Uterus (tissue), 4 donors: ENCODE measurements at places on chromosomes 1 and 21. TPM values are rescaled to one million over a fixed set of nuclear protein-coding genes. Genes with fewer than 3 reads are reported as not detected.

The ASCL5 gene
- not detected for total RNA-seq

- no peak for DNase-seq
Observed at GRCh38 chr21:34938089-34938764, 110.9 kb downstream of the RUNX1 start.

- DNase-seq: no peak
Observed at GRCh38 chr21:35438643-35439404, 389.7 kb upstream of the RUNX1 start.

DNA sequence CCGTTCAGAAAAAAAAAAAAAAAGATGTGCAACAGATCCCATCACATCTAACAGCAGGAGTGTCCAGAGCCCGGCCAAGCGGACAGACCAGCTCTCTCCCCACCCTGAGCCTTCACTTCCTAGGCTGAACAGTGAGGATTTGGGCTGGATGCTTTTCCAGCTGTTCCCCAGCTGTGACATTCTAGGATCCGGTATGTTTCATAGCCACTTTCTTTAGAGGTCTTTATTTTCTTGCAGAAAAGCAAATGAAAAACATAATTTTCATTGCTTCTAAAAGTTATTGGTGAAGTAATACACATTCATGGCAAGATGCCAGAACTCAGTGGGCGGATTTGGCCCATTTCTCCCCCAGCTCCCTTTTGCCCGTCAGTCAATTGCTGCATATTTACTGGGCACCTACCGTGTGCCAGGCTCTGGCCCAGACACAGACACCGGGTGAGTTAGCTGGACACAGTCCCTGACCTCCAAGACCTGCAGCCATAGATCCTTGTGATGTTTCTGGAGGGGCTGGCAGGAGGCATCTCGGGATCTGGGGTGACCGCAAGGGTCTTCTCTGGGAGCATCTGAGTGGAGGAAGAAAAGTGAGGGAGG is 213.7 kb upstream of the VAMP3 start:
- DNase-seq: no peak

DNA sequence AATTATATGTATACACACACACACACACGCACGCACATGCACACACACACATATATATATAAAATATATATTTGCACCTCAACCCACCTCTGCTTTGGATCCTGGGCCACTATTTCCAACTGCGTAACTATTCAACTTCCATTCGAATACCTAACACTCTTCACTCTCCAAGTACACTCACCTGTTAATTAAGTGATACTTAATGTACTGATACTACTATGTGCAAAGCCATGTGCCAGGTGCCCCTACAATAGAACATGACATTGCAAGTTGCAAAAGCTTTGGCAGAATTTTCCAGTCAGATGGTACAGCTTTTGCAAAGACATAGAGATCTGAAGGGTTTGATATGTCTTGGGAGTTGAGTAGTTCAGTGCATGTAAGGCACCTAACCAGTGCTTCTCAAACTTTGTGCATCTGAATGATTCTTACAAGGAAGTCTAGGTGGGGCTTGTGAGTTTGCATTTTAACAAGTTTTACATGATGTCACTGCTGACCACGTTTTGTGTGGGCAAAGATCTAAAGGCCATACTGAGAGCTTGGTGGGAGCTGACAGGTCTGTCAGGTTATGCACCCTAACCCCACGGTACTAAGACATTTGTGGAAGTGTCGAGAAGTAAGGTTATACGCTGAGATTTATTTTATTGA is 7.2 kb downstream of the CXADR start:
- no peak for DNase-seq

DNA sequence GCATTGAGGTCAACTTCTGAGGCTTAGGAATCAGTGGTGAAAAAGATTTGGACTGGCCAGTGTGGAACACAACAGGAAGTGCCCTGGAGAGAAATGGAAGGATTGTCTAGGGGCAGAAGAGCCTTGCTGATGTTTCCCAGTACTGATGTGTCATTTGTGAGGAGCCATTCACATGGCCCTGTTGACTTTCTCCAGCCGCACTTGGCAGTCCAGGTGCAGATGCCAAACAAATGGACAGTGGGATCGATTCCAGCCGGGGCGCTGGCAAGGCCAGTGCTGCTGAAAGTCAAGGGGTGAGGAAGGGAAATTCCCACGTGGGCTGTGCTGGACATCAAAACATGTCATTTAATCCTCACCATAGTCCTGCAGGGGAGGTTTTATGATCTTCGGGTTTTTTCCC is 4.9 kb upstream of the TRIM63 start:
- DNase-seq: no peak

- DNase-seq: no peak
Observed at GRCh38 chr21:45393833-45394638, 10.9 kb upstream of the COL18A1 start.

- DNase-seq: no peak
Observed at GRCh38 chr1:15942661-15943327, 33.1 kb downstream of the ZBTB17 start.

- DNase-seq: no peak
Observed at GRCh38 chr1:201348211-201348566, 29.3 kb downstream of the TNNT2 start.

- DNase-seq: no peak
Observed at GRCh38 chr1:235105051-235106043, 23.3 kb downstream of the TOMM20 start.

DNA sequence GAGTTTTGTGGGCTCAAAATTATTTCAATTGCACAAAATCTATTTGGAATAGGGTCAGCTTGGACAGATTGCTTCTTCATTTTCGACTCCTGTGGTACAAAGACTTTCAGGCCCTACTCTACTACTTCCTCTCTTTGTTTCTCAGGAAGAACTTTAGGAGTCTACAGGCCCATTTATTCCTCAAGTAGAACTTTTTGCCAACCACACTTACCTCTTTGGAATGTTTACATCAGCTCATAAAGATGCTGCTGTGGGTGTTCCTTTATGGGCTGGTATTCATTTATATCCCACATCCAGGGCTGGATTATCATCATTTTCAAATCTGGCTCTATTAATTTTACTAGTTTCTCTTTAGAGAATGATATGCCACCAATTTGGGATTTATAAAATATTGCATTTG is 46.3 kb upstream of the TNFSF18 start:
- DNase-seq: no peak
